ENCODE measurements at places on chromosomes 7 and 10.

- no peak for DNase-seq
These were observed 81.4 kb upstream of the LAMB4 start for GRCh38 chr7:108211382-108212201.

DNA sequence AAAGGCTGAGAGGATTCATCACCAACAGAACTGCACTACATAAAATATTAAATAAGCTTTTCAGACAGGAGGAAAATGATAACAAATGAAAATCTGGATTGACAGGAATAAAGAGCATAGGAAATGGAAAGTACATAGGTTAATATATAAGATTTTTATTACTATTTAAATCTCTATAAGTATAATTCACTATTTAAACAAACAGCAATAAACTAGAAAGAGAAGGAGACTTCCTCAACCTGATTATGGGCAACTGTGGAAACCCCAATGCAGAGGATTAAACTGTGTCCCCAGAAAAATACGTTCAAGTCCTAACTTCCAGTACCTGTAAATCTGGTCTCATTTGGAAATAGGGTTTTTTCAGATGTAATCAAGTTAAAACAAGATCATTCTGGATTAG is 14.8 kb upstream of the ASL start:
- DNase-seq: no peak

GRCh38 chr7:74275401-74275881 is 13.8 kb upstream of the CLIP2 start:
- DNase-seq: no peak

DNA sequence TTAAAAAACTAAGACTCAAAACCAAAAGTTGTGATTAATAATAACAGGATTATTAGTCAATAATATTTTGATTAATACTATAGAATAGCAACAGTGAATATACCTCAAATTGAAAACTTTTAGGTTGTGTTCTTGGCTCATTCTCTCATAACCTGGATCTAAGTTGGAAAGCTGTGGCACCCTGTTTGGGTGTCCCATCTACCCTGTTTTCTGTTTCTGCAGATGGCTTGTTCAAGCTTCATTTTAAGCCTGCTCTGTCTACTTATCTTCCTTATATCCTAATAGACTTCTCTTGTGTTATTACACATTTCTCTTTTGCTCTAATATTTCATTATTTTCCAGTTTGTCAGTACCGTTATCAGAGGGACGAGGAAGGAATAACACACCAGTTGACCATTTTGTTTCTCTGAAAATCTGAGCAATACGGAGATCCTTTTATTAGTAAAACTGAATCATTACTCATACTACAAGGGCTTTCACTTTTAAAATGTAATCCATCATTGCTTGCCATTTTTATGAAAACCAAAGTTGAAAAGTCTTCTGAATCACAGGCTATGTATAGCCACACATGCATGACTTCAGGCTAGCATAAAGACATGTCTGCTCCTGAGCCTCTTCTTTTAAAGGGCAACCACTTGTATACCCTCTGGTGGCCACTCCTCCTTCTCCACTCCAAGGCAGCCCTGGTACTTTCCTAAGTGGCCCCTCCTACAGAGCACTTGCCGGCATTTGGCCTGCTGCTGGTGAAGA is 22.3 kb downstream of the COX15 start:
- no peak for DNase-seq

DNA sequence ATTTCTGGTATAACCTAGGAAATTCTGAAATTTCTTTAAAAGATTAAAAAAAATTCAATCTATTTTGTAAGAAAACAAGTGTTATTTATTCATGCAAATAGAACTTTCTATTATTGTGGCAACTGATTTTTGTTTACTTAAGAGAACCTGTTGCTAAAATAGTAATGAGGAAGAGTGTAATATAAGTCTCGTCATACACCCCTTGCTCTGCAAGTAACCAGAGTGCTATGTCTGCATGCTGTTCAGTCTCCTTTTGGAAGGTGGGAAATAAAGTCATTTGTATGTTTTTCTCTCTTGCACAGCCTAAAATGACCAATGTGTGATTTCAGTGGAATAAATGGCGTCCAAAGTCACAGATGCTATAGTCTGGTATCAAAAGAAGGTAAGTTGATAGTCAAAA is 41.3 kb downstream of the PHTF2 start:
- no peak for DNase-seq

- no peak for DNase-seq
These were observed 65.8 kb upstream of the SKAP2 start for GRCh38 chr7:26930201-26930600.

DNA sequence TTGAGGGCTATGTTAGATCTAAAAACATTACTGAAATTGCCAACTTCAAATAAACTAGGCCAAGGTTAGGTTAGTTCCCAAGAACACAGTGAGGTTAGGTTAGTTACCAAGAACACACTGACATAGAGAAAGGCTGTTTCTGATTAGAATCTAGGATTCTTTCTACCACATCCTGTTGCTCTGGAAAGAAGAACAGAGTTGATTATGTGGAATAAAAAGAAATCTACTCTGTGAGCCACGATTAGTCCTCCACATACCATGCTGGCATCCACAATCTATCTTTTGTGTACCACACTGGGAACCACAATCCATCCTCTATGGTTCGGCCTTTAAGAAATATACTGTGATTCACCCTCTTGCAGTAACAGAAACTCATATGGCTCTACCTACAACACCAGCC is 91.4 kb downstream of the LRRTM3 start:
- no peak for DNase-seq

DNA sequence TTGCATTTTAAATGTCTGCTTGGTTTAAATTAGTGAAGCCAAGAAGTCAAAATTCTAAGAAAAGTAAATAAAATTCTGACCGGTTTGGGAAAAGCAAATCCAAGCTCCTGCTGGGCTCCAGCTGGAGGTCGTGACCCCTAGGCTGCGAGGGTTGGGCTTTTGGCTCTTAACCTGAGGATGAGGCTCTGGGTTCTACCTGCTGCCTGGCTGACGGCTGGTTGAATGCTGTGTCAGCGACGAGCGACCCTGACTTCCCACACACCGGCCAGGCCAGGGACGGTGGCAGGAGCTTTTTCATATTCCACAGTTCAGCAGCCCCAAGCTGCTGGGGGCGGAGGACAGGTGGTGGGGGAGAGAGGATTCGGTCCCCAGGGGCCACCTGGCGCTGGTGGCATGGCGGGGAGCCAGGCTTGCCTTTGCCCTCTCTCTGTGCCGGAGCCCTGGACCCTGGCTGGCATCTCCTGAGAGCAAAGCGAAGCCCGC is 843 bp upstream of the PLPP4 start:
- DNase-seq: no peak

GRCh38 chr10:122478971-122479370 is 17.6 kb downstream of the HTRA1 start:
- DNase-seq: no peak

- DNase-seq: no peak
These were observed 5.3 kb downstream of the NEUROG3 start for GRCh38 chr10:69567920-69568319.

DNA sequence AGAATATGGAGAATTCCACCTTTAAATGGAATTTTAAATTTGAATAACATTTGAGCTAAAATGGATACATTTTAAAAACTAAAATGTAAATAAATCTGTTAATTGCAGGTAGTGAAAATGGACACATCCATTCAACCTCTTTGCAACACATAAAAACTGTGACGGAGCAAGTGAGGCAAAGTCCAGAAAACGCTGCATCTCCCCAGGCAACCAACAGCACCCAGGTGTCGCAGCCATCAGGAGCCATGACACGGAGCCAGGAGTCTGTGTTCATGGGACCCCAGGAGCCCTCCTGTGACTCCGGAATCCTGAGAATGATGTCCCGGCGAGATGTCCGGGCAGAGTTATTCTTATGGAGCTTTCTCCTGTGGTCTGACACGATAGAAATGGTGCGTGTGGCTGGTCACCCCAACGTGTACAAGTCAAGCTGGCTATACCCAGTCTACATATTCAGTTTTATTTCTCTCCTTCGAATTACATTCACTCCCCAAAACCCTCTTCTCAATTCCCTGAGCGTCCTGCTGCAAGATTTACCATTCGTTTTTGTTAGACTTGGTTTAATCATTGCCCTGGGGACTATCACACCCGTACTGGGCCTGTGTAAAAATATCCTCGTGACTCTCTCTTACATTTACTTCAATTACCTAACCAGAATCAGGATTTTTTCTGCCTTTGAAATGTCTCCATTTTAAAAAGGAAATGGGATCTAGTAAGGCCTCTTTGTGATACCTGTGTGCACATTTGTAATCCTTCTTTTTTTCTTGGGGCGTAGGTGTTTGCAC is 13.1 kb upstream of the MRC1 start:
- no peak for DNase-seq

DNA sequence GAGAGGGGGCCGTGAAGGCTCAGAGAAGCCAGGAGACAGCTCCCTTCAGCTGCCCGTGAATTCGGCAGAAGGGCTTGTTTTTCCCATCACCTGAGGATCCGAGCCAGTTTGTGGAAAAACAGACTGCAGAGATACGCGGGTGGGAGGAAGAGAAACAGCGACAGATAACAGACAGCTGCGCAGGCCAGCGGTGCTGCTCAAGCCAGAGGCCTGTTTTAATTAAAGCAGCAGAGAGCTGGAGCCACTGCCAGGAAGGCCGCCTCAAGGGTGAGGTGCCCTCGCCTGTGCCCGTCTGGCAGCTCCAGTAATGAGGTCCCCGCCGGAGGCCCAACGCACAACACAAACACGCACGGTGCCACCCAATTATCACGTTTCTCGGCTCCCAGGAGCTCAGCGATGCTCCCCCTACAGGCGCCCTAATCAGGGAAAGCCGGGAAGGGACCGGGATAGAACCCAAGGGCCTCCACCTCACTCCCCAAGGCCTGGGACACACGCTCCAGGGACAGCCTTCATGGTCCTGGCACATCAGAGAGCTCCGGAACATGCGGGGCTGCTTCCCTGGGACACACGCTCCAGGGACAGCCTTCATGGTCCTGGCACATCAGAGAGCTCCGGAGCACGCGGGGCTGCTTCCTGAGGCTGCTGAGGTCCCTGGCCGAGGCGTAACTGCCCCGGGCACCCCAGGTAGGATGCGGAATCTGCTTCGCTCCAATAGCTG is 60.6 kb upstream of the DNAAF5 start:
- DNase-seq: no peak

DNA sequence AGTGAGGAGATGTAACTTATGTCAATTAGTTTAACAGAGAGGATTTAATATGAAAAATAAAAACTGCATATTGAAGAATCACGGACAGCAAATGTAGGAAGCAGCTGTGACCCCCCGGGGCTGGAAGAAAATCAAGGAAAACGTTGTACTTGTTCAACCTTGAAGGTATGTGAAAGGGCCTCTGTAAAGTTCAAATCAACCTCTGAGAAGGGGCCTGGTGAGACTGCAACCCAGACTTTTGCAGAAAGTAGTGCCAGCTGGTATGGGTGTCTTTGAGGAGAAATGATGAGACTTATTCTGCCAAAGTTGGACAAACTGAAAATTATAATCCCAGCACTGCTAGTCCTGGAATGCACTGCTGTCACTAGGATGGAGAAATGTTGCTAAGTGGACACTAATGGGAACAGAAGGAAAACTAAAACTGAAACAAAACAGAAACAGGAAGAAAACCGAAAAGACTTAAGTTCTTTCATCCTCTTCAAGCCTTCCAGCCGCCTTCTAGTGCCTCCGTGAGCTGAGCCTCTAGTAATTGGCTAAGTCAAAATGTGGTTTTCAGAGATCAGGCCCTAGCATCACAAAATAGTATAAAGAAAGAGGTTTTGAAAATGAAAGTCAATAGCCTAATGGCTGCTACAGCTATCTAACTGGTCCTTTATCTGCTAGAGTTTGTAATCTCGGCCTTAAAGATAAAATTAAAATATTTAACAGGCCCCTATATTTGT is 253.7 kb upstream of the SORCS1 start:
- no peak for DNase-seq

DNA sequence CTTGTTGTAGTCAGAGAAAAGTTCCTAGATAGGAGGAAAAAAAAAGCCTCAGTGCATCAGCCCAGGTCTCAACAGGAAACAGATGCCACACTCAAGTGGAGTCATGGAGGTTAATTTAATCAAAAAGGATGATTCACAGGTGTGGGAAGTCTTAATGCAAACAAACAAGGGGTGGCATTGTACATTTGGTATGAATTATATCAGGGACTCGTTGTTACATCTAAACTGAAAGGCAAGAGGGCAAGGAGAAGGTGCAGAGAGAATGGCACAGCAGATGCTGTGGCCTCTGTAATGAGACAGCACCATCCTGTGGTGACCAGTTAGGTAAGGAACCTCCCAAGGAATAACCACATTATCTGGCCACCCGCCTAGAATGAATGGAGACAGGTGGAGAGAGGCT is 133.7 kb downstream of the PTPRZ1 start:
- DNase-seq: no peak

DNA sequence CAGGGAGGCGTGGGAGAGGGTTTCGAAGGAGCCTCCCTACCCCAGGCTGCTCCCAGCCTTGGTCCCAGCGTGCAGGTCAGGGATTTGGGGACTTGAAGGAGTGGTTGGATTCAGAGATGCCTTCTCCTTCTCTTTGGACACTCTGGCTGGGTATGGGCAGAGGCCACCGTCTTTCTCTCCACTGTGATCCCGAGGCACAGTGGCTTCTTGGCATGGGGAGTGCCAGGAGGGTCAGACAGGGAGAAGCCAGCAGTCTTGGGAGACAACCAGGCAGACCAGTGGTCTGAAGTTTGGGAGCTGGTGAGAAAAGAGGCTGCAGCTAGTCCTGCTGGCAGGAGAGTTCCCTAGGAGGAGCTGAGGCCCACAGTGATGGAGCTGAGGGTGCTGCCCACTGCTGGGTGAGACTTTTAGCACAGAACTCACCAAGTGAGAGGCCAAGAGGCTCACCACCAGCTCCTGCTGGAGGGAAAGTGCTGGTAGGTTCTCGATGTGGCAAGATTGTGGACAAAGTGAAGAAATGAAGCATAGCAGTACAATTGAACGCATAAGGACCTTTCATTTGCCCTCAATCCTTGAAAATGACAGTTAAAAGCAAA is 35.2 kb upstream of the WDFY4 start:
- DNase-seq: no peak

GRCh38 chr10:27276581-27276980 is 36.0 kb upstream of the ACBD5 start:
- no peak for DNase-seq

- no peak for DNase-seq
These were observed 3.2 kb downstream of the POLR1F start for GRCh38 chr7:19705663-19706062.

DNA sequence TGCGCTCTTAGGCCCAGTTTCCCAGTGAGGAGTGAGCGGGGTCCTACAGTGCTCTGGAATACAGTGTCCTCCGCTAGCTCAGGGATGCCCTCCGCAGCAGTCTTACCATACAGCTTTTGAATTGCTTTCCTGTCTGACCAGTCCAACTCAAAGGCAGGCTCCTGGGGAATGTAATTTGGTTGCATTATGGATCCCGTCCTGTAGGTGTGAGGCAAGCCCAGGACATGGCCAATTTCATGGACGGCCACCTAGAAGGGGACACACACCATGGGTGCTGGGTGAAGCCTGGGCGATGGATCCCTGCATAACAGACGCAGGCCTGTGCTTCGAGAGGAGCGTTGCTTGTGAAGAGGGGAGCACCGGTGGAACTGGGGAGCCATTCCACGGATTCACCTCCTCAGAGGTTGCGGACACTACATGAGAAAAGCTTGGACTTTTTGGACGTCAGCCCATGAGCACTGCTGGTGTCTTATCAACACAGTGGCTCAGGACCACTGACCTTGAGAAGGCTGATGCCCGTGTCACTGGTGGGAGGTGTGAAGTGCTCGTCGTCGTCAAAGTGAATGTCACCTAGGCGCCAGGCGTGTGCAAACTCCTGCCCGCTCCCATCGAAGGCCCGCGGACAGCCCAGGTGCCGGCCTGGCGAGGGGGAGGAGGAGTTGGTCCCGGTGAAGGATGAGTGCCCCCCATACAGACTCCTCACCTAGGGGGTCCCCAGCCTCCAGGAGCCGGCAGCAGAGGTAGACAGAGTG is 3.3 kb downstream of the MMP21 start:
- DNase-seq: no peak
